ENCODE measurements at places on chromosomes 12 and 14. TPM values are rescaled to one million over a fixed set of nuclear protein-coding genes. Genes with fewer than 3 reads are reported as not detected.

GRCh38 chr14:34439090-34439489 lies 22.9 kb downstream of the SPTSSA start:
- DNase-seq = no peak

- no peak for DNase-seq
These were observed 2.2 kb downstream of the P3H3 start for GRCh38 chr12:6830286-6830890.

- no peak for DNase-seq
These were observed 409.3 kb downstream of the PRKD1 start for GRCh38 chr14:29518335-29518734.

GRCh38 chr12:129564768-129565167 lies 339.1 kb downstream of the TMEM132D start:
- DNase-seq = no peak

DNA sequence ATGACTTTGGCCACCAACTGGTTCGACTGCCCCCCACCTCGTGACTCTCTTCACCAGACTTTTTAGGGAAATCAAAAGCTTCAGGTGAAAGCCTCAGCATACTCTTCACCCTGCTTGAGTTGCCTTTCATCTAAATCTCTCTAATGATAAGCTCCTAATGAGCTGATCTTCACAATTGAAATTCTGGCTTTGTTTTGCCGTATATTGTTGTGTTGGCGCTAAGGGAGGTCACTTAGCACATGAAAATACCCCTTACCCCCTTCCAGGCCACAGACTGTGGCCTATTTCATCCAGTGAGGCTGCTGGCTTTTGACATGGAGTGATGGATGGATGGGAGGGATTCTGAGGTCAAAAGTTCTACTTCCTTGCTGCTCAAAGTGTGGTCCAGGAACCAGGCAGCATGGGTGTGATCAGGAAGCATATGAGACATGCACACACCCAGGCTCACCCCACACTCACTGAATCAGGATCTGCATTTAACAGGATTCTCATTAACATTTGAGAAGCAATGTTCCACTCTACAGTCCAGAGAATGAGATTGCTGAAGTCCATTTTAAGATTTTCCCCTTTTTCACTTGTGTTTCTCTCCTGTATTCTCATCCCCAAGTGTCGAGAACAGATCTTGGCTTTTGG lies 131.4 kb downstream of the DACT1 start:
- no peak for DNase-seq

GRCh38 chr14:68921666-68922065 lies 57.4 kb downstream of the ACTN1 start:
- no peak for DNase-seq

GRCh38 chr14:21428930-21429329 lies 27.0 kb downstream of the CHD8 start:
- peak; percentile 56 for DNase-seq

The COX6A1 gene
- 52.6 TPM for total RNA-seq

The RNASE13 gene
- total RNA-seq = not detected

The ANKS1B gene
- total RNA-seq = 3.7 TPM
